ENCODE measurements at places on chromosomes 5 and 9.

DNA sequence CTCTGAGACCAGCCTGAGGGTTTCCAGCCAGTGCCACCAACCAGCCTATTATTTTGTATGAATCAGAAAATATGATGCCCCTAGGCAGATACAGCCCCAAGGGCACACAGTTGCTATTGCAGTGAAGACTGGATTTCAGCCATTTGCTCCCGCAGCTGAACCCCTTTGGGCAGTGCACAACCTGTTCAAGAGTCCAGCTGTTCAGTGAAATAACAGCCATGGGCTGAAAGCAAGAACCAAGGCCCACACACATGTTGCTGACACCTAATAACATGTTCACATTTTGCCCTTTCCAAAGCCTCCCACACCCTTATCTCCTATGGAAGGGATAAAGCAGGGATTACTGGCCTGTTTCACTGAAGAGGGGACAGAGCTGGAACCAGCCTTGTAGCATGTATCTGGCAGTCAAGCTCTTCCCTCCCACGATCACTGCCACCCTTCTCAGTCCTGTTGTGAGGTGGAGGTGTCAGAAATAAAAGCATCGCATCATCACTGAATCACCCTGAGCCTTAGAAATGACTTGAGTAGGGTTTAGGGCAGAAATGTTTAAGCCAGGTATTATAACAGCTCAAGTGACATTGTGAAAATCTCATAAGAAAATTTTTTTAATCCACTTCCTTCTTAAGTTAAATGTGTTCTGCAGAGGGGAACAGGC is 137.1 kb upstream of the FSTL4 start:
- no peak for DNase-seq

GRCh38 chr5:140690376-140690932 is 716 bp downstream of the HARS1 start:
- DNase-seq: no peak

- no peak for DNase-seq
These were observed 49.2 kb upstream of the NEK6 start for GRCh38 chr9:124208571-124208970.

- no peak for DNase-seq
These were observed 889.4 kb upstream of the SEMA6A start for GRCh38 chr5:117463881-117464570.

GRCh38 chr5:96288845-96289185 is 144.2 kb downstream of the PCSK1 start:
- no peak for DNase-seq

- peak; percentile 33 for DNase-seq
These were observed at the start of gene FREM1 for GRCh38 chr9:14909961-14910805. Gene FREM1 (minus strand): TSS chr9:14910428. CDS start chr9:14868977, 41,451 bp downstream.
